ENCODE measurements at places on chromosomes 4 and X.

DNA sequence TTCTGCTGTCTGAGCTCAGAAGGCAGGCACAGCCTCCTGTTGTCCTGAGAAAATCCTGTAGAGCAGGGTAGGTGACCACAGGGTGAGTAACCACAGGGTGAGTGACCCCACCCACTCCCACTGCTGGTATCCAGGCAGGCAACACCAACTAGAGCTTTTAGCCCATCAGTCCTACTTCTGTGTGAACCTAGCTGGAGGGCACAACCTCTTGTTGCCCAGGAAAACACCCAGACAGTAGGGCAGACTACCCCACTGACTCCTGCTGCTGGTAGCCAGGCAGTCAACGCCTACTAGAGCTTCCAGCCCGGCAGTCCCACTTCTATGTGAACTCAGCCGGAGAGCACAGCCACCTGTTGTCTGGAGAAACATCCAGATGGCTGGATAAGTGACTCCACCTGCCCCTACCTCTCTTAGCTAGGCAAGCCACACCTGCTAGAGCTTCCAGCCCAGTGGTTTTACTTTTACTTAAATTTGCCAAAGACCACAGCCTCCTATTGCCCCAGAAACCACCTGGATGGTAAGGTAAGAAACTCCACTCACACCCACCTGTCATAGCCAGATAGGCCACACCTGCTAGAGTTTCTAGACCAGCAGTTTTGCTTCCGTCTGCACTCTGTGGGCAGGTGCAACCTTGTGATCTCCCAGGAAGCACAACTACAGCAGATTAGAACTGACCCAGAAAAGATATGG lies 371.6 kb downstream of the INPP4B start:
- no peak for DNase-seq

- DNase-seq = no peak
Measured at GRCh38 chr4:3767570-3768288, 1.5 kb downstream of the ADRA2C start.

GRCh38 chr4:139540161-139540560 lies 15.9 kb downstream of the SETD7 start:
- no peak for DNase-seq

DNA sequence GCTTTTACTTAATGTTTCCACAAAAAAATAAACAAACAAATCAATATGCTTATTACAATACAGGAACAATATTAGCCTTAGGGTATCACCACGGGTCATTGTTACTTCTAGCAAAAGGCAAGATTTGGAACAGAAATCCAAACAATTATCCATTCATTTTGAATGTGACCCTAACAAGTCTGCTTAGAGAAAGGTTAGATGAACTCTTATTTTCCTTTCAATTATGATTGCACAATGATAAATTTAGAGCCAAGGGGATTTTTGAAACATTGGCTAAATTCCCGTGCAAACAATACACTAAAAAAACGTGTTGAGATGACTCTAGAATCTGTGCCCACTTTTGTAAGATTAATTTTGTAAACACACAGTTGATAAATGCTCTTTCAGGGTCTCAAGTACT lies 474.7 kb downstream of the PCDH7 start:
- no peak for DNase-seq

DNA sequence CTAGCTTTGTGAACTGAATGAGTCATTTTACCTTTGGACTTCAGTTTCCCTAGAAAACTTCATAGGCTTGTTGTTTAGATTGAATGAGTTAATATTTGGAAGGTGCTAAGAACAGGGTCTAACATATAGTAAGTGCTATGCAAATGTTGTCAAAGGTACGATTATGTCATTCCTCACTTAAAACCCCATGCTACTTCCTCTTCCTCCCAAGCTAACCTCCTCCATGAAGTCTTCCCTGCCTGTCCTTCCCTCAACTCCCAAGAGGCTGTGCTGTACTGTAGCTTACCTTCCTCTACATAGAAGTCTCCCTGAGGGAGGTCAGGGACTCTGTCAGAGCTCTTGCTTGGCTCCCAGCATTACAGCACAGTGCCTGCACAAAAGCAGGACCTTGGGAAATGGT lies 103.4 kb upstream of the PJA1 start:
- DNase-seq = no peak

GRCh38 chr4:185550933-185551332 lies 15.6 kb upstream of the PDLIM3 start:
- no peak for DNase-seq

DNA sequence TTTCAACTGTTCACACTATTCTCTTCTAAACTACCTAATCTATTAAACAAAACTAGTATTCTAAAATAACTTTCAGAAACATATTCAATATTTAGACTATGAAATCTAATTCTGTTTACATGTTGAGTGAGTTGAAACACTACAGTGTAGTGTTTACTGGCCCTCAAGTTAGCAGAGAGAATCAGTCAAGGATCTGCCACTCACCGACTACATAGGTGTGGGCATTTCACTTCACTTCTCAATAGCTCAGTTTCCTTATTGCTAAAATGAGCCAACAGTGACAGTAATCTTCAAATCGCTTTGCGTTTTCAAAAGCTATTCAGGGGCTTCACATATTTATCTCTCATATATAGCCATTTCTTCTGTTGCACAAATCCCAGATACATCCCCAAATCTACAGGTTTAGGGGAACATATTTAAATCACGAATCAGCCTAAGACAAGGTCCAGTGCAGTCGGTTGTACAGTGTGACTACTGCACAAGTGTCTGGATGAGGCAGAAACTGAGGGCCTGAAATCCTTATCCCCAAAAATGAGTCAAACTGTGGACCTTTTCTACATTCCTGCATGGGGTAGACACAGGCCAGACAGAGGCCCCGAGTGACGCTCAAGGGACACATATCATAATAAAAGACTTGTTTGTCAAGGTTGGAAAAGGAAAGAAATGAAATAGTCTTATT lies 129.8 kb downstream of the PPP3CA start:
- DNase-seq = no peak

- no peak for DNase-seq
Measured at GRCh38 chrX:44012484-44013096, 39.4 kb upstream of the NDP start.

GRCh38 chr4:87304745-87305432 lies 17.8 kb downstream of the HSD17B13 start:
- DNase-seq = no peak

- DNase-seq = no peak
Measured at GRCh38 chrX:21662761-21663160, 4.6 kb upstream of the KLHL34 start.

GRCh38 chr4:155405059-155405458 lies 28.3 kb upstream of the MAP9 start:
- no peak for DNase-seq

DNA sequence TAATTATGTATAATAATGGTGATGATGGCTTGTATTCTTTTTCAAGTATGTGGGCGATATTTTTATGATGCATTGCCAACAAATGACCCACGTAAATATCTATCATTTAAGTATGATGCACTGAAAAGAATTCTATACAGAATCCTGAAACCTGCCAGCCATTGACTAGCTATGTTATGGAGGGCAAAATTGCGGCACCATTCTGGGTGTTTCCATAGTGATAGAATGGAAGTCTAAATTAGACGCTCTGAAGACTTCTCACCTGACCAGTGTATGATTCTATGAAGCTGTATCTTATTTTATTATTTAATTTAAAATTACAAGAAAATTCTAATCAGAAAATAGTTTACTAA lies 677 bp upstream of the CENPC start:
- no peak for DNase-seq

GRCh38 chr4:164373021-164373420 lies 380.9 kb upstream of the SMIM31 start:
- DNase-seq = no peak

- DNase-seq = no peak
Measured at GRCh38 chr4:20356565-20356964, 104.9 kb downstream of the SLIT2 start.

Data from stimulated activated naive CD4-positive, alpha-beta T cell (primary cell).